SW 1271 (cell line): ENCODE measurements at places on chromosomes 12 and 14.

DNA sequence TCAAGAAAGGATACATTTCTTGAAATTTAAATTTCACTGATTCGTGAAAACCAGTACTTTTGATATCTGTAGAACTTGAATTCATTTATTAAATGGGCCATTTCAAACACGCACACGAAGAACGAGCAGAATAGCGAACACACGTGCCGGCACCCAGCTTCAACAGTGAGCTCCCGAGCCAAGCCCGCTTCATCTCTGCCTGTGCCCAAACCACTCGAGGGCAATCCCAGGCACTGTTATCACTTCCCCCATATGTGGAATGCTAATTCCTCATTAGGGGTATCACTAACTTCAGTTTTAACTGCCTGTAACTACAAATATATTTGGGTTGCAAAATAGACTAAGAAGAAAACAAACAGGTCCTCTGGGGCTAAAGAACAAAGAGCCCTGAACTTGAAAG, 48.0 kb downstream of the AMN start:
- DNase-seq: no peak

DNA sequence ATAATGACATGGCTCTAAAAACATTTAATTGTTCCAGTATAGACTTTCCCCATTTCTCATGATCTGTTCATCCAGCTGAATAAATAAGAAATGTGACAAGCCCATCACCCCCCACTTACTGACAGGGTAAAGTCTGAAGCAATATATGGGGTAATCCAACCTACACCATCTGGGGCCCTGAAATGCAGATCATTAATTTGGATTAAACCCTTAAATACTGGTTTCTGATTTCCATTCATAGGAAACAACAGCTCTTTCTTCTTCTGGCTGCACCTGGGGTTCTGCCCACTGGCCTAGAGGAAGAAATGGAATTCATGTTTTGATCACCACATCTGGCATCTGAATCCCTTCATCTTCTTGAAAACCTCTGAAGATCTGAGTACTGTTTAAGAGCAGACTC, 39.3 kb upstream of the ACSM4 start:
- DNase-seq: no peak

DNA sequence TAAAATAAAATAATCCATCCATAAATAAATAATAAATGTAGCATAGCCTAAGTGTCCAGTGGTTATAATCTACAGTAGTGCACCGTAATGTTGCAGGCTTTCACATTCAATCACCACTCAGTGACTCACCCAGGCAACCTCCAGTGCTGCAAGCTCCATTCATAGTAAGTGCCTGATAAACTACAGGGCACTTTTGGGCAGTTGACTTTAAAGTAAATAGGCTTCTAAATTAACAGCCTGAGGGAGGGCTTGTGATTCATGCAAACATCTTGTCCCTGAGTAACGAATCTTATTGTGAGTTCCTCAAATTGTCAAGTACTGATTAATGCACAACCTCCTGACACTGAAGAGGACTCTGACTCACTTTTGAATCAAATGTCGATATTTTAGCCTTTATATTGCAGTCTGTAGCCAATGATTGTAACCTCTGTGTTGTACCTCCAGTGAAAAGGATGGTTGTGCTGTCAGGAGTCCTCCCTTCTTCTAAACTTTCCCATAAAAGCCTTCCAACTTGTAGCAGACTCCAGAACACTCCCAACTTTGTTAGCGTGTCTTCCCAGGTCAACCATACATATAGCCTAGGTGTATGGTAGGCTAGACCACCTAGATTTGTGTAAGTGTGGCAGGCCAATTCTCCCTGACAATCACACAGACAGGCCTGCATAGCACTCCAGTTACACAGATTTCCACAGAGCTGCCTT, 55.0 kb upstream of the BICD1 start:
- peak; percentile 86 for DNase-seq

DNA sequence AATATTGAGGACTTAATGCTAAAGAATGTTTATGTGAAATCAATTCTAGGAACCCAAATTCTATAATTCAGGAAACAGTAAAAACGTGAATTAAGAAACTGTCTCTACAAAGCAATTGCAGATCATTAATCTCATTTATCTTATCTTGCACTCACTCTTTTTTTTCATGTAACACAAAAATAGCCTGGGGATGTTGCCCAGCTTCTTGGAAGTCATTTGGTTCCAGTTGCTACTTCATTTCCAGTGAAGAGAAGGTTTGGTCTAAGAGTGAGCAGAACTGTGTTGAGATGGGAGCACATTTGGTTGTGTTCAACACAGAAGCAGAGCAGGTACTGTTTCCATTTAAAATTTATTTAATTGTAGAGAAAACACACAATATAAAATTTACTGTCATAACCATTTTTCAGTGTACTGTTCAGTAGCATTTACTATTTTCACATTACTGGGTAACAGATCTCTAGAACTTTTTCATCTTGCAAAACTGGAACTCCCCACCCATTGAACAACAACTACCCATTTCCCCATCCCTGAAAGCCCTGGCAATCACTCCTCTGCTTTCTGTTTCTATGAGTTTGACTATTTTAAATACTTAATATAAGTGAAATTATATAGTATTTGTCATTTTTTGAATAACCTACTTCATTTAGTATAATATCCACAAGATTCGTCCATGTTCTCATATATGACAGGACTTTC, 9.7 kb downstream of the CLEC6A start:
- no peak for DNase-seq

- DNase-seq: no peak
Measured at GRCh38 chr12:45852508-45852907, 123.0 kb downstream of the ARID2 start.
